ENCODE measurements at places on chromosomes 4 and X.

GRCh38 chr4:90002441-90003062, 107.9 kb downstream of the MMRN1 start:
- no peak for DNase-seq

DNA sequence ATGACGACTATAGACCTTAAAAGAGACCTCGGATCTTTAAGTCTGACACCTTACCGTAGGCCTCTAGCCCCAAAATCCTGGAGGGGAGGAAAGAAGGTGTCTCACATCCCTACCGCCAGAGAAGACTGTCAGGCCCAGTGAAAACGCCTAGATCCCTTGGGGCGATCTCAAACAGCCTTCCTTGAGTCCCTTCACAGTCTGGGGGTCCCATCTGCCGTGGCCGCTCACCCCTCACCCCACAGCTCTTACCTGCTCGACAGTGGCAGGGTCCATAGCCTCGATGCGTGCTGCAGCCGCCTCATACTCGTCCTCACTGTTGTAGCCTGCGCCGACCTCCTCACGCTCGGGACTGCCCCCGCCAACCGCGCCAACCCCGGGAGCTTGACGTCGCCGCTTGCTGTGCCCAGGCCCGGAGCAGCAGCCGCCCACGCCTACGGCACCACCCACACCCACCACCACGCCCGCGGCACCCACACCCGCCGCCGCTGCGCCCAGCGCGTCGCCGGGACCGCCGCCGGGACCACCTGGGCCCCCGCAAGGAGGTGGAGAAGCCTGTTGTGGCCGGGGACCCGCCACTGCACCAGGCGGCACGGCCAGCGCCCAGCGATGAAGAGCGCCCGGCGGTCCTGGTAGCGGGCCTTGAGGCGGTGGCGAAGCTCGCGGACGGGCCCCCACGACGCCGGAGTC, 536 bp downstream of the OTUD5 start:
- no peak for DNase-seq

- no peak for DNase-seq
These were observed 5.4 kb downstream of the SEL1L3 start for GRCh38 chr4:25857403-25857802.

GRCh38 chr4:18342847-18343246, 321.3 kb upstream of the LCORL start:
- no peak for DNase-seq

GRCh38 chrX:150649096-150649870, 43.9 kb upstream of the MTMR1 start:
- no peak for DNase-seq
